ENCODE measurements at places on chromosomes 3 and 15. TPM values are rescaled to one million over a fixed set of nuclear protein-coding genes. Genes with fewer than 3 reads are reported as not detected.

Gene GALNT15
- 2.1 TPM for total RNA-seq

Gene DLL4
- total RNA-seq = 0.10 TPM

Gene SEMA5B
- total RNA-seq = not detected

Gene HIGD2B
- total RNA-seq = not detected

Gene SNTN
- total RNA-seq = not detected

Gene ECE2
- not detected for total RNA-seq

Gene OGG1
- total RNA-seq = 9.6 TPM

Gene PLIN1
- 0.15 TPM for total RNA-seq

Gene TRIM42
- not detected for total RNA-seq

Gene NTRK3
- total RNA-seq = 0.86 TPM

Gene GOLGA8S
- total RNA-seq = not detected

Gene NANOGP8
- total RNA-seq = not detected

Gene PLA2G4F
- not detected for total RNA-seq

Gene TRANK1
- total RNA-seq = 41.8 TPM

All from M059J (cell line).